ENCODE measurements at places on chromosomes 1 and 21.

DNA sequence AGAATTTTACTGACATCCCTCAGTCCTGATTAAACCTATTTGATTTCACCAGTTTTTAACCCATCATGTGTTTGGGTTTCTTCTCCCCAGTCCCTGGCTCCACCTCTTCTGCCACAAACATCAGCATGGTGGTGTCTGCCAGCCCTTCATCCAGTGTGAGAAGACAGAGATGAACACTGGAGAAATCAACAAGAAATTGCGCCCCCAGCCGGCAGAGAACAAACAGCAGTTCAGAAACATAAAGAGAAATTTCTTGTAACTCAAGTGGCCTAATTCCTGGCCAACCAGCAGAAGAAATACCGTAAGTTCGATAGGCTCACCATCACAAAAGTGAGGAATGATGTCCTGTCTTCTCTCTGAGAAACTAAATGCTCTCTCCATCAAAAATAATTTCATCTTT is 18.3 kb downstream of the S100A11 start:
- no peak for DNase-seq

DNA sequence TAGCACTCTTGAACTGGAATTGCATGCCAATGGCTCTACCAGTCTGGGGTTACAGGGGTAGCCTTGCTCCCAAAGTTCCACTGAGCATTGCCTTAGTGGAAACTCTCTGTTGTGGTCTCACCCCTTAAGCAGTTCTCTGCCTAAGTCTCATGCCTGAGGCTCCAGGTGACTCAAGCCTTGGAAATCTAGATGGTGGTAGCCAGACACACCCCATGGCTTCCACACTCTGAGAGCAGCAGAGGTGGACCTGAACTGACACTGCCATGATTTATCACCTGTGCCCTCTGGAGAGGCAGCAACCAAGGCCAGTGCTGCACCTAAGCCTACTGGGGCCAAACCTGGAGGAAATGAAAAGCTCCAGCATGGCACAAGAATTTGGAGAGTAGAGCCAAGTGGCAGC is 285.7 kb upstream of the PKN2 start:
- DNase-seq = no peak

DNA sequence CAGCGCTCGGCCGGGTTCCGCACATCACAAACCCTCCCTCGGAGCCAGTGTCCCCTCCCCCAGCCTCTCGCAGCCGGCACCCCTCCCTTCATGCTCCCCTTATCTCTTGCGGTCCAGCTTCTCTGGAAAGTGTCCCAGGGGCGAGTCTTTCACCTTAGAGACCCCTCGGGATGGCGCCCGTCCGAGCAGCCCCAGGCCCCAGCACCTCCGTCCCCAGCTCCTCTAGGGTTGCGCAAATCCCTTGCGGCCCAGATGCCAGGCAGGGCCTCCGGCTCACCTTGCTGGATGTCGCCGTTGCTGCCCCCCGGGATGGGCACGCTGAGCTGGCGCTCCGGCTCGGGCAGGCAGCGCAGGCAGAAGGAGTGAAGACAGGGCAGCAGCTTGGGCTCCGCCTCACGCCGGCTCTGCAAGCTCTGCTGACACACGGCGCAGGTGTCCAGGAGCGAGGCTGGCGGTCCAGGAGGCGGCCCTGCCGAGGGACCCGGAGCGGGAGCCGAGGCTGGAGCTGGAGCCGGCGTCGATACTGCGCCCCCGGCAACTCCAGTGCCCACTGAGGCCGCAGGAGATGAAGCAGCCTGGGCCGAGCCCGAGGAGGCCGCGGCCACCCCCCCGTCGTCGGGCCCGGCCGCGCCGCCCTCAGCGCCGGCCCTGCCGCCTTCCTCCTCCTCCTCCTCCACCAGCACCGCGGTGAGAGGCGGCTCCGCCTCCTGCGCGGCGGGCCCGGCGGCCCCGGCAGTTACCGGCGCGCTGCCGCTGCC is 550 bp downstream of the TRIM33 start:
- peak; percentile 52 for DNase-seq

GRCh38 chr1:166302989-166303758 is 136.4 kb upstream of the FAM78B start:
- DNase-seq = no peak

- DNase-seq = no peak
Measured at GRCh38 chr1:97806996-97807520, 113.8 kb downstream of the DPYD start.

- DNase-seq = no peak
Measured at GRCh38 chr1:229815076-229815475, 189.0 kb downstream of the URB2 start.

GRCh38 chr1:34086561-34086960 is 78.5 kb downstream of the CSMD2 start:
- no peak for DNase-seq

DNA sequence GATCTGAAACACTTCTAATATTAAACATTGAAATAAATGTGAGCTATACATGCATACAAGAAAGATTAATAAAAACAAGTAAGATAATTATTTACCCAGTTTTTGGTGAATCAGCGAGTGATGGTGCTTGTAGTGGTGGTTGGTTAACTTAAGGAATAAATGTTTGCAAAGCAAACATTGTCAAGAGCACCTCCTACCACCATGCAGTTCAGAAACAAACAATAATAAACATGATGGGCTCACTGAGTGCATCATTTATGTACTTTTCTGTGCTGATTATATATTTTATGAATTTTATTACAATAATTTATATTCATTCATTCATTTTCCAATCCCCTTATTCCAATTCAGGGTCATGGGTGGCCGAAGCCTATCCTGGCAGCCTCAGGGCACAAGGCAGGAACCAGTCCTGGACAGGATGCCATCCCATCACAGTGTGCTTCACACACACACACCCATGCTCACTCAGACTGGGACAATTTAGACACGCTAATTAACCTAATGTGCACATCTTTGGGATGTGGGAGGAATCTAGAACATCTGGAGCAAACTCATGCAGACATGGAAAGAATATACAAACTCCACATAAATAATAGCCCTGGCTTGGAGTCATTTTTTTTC is 57.8 kb downstream of the ZMYM4 start:
- no peak for DNase-seq

- no peak for DNase-seq
Measured at GRCh38 chr1:110230381-110231199, 20.5 kb downstream of the KCNC4 start.

DNA sequence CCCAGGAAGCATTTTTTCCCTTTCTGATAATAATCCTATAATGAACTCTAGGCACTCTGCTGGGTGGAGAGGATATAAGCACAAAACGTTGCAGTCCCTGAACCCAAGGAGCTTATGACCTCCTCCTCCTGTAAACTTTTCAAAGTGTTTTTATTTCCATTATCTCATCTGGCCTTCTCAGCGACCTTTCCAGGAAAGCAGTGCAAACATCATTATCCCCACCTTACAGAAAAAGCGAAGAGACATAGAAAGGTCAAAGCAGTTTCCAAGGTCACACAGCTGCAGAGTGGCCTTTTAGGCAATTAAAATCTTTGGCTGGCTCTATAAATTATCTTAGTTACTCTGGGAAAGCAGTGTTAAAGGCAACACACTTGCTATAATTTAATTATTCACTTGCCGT is 63.8 kb downstream of the OLFML3 start:
- DNase-seq = no peak

- DNase-seq = no peak
Measured at GRCh38 chr1:220219865-220220698, 52.2 kb downstream of the RAB3GAP2 start.

- DNase-seq = no peak
Measured at GRCh38 chr1:161374373-161374772, 6.7 kb upstream of the CFAP126 start.

DNA sequence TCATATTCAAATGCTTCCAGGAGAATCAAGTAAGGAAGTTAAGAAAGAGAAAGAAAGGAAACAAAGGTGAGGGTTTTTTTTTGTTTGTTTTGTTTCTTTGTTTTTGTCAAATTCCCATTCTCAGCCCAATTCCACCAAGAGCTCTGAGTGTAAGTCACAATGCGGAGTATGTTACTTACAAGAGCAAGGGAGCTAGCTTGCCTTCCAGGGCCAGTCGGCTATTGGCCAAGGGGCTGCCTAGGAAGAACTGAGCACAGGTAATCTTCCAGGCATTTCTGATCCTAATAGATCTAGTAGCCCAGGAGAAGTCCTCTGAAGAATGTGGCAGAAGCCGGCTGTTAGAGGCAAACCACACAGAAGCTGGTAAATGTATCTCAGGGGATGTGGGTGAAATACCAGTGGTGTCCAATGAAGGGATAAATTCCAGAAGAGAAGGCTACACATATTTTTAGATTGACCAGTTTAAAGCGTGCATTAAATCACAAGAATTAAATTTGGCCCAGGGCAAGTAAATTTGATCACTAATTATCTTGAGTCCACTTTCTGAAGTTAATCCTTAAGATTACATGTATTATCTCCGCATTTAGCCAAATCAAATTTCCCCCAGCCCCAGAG is 239.6 kb upstream of the ADAMTS5 start:
- DNase-seq = no peak

GRCh38 chr1:70134148-70134547 is 71.2 kb downstream of the LRRC40 start:
- DNase-seq = no peak

Data from NCI-H526 treated with DMSO at 0.1 percent for 48 hours (cell line).